ENCODE measurements at places on chromosomes 2 and 18.

DNA sequence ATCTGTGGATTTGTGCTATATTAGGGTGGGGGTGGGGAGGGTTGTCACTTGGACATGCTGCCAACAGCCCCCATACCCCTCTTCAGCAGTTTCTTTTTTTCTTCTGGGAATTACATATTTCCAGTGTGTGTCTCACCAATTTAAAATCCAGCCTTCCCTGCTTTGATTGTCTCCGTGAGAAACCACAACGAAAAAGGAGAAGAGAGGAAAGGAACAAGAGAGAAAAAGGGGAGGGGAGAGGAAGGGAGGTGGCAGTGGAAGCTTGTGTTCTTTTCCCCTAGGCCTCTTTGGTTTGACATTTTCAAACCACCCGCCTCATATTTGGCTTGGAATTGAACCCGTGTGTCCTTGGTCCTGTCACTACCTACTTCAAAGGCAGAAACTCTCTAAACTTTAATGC lies 860 bp downstream of the CTNNA2 start:
- no peak for DNase-seq

- DNase-seq, result no peak
These were observed 827.2 kb downstream of the EPHA4 start for GRCh38 chr2:220744861-220745260.

- DNase-seq, result no peak
These were observed 5.8 kb downstream of the SLC14A2 start for GRCh38 chr18:45621061-45621511.

- DNase-seq, result no peak
These were observed 46.6 kb upstream of the TANC1 start for GRCh38 chr2:158921599-158922408.

GRCh38 chr2:124257120-124257519 lies 232.0 kb downstream of the CNTNAP5 start:
- no peak for DNase-seq

DNA sequence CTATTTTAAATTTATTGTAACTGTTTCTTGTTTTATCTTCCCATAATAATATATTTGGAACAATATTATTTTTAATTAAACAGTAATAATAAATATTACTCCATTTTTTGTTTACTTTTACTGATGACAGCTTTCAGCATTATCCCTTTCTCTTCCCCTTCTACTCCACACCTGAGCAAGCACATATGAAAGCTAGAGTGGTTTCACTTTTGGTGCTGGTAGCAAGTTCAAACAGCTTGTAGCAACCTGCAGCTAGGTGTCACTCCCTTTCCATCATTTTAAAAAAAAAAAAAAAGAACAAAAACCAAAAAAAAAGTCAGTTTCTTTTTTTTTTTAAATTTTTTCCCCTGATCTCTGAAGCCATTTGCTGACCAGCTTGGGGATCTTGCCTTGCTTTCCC lies 801.8 kb downstream of the CCDC85A start:
- no peak for DNase-seq

Measured in forelimb muscle (tissue), 1 donor.